ENCODE measurements at places on chromosomes 4 and X.

DNA sequence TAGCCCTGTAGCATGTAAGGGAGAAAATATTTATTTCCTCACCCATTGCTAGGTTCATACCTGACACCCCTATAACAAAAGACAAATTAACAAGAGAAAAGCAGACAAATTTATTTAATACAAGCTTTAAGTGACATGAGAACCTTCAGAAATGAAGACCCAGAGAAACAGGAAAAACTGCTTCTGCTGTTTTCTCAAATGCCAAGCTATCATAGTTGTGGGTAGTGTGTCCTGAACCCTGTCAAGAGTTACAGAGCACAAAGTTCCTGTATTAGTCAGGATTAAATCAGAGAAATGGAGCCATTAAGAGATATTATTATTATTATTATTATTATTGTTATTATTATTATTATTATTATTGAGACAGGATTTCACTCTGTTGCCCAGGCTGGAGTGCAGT is 17.5 kb downstream of the CCDC160 start:
- no peak for DNase-seq

DNA sequence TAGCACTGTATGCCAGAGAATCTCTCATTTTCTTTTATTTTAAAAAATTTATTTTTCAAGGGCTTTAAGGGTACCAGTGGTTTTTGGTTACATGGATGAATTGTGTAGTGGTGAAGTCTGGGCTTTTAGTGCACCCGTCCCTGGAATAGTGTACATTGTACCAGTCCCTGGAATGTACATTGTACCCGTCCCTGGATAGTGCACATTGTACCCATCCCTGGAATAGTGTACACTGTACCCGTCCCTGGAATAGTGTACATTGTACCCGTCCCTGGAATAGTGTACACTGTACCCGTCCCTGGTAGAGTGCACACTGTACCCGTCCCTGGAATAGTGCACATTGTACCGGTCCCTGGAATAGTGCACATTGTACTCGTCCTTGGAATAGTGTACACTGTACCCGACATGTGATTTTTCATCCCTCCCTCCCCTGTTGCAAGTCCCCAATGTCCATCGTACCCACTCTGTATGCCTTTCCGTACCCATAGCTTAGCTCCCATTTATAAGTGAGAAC is 56.1 kb upstream of the HELT start:
- no peak for DNase-seq

GRCh38 chr4:155906554-155907247 is 3.2 kb downstream of the TDO2 start:
- no peak for DNase-seq

DNA sequence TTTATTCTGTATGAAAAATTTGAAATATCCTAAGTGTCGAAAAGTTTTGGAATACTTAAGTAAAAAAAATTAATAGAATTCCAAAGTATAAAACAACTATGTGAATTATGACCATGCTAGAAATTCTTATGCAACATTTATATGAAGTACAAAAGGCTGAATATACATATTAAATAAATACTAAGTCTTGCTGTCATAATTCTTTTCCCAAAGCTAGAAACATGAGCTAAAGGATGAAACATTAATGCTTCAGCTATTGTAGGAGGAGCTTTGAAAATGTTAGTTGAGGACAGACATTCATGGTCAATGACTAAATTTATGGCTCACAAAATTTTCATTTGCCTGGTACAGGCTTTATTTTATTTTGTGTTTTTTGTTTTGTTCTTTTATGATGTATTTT is 207.3 kb downstream of the GABRB1 start:
- DNase-seq = no peak

- no peak for DNase-seq
These were observed 122.5 kb downstream of the NFKB1 start for GRCh38 chr4:102623622-102624021.

- DNase-seq = no peak
These were observed 68.6 kb downstream of the CHST7 start for GRCh38 chrX:46642145-46642544.

DNA sequence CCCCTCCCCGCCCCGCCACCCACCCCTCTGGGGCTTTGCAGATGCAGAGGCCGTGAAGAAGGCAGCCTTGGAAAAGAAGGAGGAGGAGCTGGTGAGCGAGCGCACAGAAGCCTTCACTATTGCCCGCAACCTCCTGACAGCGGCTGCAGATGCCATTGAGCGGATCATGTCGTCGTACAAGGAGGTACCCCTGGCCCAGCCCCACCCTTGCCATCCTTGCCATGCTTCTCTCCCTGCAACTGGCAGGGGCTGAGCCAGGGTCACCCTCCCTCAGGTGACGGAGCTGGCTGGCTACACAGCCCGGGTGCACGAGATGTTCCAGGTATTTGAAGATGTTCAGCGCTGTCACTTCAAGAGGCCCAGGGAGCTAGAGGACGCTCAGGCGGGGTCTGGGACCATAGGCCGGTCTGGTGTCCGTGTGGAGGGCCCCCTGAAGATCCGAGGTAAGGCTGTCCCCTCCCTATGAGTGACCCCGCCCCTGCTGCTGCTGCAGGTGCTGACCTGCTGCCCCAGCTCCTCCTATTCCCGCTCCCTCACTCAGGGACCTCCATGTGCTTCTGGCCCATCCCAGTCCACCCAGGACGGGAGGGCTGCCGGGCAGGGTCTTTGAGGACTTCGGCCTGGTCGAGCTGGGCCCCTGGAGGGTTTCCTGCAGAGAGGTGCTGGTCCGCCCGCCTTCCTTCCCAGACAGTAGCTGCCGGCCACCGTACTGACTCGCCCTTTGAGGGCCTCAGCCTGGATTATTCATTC is 11.6 kb downstream of the ABCD1 start:
- DNase-seq = no peak

All from stimulated activated CD4-positive, alpha-beta T cell treated with anti-CD3 and anti-CD28 coated beads, Interleukin-15, amount 100 ng/mL, for 1 hour (primary cell).